Activated CD4-positive, alpha-beta T cell treated with anti-CD3 and anti-CD28 coated beads for 1 hour (primary cell): ENCODE measurements at places on chromosomes 11 and 22.

DNA sequence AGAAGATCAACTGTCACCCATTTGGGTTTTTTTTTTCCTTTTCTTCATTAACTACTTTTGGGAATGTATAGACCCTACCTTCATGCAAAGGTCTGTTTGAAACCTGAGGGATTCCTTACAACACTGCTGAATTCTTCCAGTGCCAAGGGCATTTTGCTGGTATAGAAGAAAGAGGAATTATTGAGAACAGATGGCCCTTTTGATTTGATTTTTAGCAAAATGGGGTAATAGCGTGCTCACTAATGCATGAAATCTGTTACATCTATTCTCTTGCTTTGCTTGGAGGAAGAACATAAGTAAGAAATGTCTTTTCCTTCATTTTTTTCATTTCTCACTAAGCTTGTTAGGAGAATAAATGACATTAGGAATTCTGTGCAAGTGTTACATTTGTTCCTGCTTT, 501.9 kb downstream of the TMEM135 start:
- no peak for DNase-seq

- no peak for DNase-seq
Observed at GRCh38 chr11:73186294-73186850, 31.7 kb upstream of the P2RY2 start.

DNA sequence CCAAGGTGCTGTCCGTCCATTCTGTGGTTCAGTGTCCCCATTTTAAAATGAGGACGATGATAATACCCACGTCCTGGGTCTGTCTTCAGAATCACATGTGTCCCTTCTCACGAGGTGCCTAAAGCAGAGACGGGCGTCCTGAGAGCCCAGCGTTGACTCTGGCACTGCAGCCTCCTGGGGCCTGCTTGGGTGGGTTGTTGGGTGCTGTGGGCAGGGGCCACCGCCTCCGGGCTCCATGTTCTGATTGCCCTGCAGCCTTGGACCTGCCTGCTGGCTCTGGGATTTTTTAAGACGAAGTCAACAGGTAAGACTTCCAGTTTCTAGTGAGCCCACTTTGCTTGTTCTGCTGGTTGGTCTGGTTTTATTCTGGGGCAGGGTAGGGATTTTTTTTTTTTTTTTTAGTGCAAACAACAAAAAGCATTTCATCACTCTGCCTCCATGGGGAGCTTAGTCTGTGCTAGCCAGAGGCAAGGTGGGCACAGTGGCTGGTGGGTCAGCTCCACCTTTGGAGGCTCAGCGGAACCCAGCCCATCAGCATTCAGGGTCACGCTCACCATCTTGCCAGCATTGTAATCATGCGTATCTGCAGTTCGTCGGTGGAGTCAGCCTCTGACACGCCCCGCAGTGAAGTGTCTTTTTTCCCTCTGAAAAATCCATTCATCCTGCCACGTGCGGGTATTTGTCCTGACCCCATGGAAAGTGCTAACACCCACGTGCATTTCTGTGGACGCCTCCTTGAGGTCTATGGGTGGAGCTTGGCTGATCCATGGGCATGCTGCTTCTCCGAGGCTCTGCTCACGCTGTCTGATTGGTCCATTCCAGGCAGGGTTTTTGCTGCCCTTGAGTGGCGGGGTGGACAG, 28.3 kb downstream of the NADSYN1 start:
- no peak for DNase-seq

- no peak for DNase-seq
Observed at GRCh38 chr22:29912605-29913398, 29.8 kb downstream of the MTMR3 start.

GRCh38 chr11:105878510-105878909, 143.5 kb downstream of the MSANTD4 start:
- no peak for DNase-seq

DNA sequence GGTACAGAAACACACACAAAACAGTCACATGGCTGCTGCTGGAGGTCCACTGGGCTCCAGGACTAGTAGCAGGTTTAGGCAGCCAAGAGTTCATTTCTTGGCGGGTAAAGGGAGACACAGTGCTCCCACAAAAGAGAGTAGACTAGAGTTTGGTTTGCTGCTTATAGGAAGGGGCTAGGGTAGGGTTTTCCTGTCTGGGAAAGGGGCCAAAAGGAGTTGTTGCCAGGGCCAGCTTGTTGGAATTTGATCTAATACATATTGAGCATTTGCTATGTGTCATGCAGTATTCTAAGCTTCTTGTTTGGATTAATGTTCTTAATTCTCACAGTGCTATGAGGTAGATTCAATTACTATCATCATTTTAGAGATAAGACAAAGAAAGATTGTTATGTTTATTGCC, 195.1 kb upstream of the PLET1 start:
- no peak for DNase-seq

- no peak for DNase-seq
Observed at GRCh38 chr11:91299980-91300379, 924.6 kb upstream of the FAT3 start.

- no peak for DNase-seq
Observed at GRCh38 chr11:61505640-61506155, 2.9 kb upstream of the LRRC10B start.

- DNase-seq: no peak
Observed at GRCh38 chr11:102717280-102717679, 7.5 kb downstream of the MMP8 start.

GRCh38 chr11:64843686-64844329, 645 bp downstream of the CDC42BPG start:
- DNase-seq: no peak
